ENCODE measurements at places on chromosomes 16 and 17.

DNA sequence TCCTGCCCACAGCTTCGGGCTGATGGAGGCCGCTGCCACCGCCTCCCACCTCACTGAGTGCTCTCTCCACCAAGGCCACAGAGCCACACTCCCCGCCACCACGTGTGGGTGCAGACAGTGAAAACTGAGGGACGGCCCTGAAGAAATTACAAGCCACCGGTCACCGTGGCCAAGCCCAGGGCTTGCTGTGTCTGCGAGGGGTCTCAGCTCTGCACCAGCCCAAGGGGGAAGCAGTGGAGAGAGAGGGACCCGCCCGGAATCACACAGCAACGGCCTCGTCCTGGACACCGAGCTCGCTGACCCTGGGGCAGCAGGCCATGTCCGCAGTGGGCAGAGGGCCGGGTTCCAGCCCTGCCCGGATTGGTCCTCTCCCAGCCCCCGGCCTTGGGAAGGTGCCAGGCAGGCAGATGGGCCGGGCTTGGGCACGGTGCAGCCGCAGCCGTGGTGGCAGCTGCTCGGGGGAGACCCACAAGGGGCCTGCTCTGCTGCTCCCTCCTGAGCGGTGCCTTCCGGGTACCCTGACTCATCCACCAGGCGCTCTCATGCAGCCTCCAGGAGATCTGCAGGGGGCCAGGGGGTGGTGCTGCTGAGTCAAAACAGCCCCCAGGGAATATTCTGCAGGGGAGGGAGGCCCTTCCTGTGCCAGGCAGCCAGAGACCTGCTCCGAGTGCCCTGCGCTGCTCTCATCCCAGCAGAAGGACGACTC lies 52.0 kb downstream of the CBFA2T3 start:
- DNase-seq: peak; percentile 77

GRCh38 chr16:84788920-84789391 lies 30.8 kb upstream of the CRISPLD2 start:
- no peak for DNase-seq

- no peak for DNase-seq
Measured at GRCh38 chr16:11361701-11362451, 16.6 kb downstream of the RMI2 start.

DNA sequence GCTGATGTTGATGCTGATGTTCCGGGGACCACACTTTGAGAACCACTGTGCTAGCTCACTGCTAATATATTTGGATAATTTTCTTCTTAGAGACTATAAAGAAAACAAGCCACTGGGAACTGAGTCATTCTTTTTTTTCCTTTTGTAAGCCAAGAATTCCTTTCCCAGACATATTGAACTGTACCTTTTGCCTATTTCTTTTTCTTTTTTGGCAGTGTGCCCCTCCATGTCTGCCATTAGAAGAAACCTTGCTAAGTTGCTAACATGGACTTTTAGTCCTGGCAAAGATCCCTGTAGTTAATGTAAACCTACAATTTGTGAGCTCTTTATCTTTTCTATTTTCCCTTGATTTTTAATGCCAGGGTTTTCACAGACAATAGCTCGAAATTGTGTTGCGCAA lies 17.3 kb upstream of the ERCC4 start:
- DNase-seq: peak; percentile 37

DNA sequence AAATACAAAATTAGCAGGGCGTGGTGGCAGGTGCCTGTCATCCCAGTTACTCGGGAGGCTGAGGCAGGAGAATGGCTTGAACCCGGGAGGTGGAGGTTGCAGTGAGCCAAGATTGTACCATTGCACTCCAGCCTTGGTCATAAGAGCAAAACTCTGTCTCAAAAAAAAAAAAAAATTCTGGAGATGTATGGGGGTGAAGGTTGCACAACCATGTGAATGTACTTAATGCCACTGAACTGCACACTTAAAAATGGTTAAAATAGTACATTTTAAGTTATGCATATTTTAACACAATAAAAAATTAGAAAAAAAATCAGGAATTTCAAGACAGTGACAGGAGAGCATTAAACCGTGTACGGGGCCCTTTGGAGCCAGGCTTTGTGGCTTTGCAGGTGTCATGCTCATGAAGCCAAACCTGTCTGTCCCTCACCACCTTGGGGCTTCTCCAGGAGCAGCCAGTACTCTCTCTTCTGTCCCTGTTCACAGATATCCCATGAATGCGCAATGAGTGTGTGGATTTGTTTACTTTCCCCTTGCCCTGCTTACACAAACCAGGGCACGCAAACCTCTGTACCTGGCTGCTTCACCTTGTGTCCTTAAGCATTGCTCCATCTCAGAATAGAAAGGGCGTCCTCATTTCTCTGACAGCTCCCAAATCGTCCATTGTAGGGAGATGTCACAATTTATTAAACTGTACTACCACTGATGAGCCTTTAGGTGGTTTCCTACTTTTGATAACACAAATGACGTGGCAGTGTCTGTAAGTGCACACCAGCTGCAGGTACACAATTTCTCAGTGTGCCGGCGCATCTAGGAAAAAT lies 58.2 kb upstream of the CBX4 start:
- no peak for DNase-seq

DNA sequence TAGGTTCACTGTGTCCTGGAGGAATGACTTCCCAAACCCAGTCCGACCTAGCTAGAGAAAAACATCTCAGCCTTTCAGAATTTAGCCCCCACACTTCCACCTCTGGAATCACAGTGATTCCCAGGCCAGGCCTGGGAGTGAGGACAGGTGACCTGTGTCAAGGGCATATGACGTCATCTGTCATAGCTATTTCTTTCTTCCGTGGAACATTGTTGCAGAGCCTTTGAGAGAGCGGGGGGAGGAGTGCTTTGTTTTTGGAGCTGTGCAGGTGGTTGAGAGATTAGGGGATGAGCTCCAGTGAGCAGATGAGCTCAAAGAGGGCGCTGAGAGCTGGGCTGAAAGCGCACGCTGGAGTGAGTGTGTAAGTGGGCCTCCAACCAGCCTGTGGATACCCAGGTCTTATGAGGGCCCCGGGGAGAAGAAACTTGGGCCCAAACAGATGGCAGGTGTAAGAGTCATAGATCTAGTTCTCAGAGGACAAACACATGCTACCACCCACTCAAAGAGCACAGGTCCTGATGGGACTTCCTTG lies 344.8 kb downstream of the SNX29 start:
- no peak for DNase-seq

DNA sequence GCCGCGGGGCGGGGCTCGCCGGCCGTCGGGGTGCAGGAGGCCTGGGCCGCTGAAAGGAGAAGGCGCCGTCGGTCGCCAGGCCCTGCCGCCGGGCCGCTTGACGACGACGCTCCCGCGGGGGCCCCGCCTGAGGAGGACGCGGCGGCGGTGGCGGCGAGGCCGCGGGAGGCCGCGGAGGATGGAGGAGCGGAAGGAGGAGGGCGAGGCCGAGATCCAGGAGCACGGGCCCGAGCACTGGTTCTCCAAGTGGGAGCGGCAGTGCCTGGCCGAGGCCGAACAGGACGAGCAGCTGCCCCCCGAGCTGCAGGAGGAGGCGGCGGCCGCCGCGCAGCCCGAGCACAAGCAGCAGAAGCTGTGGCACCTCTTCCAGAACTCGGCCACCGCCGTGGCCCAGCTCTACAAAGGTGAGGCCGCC lies 430 bp downstream of the HAPSTR1 start:
- peak; percentile 44 for DNase-seq

DNA sequence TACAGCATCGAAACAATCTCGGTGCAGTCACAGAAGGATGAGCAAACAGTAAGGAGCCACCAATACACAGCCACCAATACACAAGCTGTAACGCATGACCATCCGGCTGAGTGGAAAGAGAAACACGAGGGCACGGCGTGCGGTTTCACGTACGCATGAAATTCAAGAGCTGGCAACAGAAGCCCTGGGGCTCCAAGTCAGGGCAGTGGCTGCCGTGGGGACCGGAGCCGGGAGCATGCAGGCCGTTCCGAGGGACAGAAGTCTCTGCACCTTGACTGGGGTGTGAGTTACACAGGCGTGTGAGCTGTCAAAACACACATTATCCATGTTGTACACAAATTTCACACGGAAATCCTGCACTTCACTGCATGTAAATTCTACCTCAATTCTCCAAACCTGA lies 50.6 kb upstream of the METRNL start:
- DNase-seq: no peak

DNA sequence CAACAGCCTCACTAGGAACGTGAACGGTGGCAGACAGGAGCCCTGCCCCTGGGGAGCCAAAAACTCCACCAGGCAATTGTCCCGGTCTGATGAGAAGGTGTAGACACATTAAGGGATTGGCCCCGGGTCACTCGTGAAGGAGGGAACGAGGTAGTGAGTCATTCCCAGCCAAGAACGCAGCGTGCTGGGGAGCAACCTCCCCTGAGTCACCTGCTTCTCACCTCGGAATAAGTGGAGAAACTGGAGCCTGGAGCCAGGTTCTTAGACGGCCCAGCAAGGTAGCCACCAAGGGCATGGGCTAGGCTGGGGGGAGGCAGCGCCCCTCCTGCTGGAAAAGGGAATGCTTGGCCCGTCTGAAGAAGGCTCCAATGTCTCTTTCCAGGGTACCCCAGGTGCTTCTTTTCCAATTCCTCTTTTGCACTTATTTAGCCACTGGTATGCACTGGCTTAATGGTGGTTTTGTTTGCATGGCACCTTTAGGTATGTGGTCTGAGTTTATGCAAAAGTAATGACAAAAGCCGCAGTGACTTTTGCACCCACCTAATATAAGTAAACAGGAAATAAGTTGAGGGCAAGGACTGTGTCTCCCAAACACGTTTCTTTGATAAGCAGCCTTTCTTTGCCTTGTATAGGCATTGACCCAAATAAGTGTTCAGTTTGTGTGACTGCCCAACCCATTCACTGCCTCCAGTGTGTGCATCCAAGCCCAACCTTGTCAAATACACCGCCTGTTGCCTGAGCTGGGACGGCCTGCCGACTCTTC lies 1.8 kb upstream of the HELZ start:
- peak; percentile 79 for DNase-seq

- DNase-seq: no peak
Measured at GRCh38 chr16:50917950-50918703, 176.2 kb downstream of the CYLD start.

DNA sequence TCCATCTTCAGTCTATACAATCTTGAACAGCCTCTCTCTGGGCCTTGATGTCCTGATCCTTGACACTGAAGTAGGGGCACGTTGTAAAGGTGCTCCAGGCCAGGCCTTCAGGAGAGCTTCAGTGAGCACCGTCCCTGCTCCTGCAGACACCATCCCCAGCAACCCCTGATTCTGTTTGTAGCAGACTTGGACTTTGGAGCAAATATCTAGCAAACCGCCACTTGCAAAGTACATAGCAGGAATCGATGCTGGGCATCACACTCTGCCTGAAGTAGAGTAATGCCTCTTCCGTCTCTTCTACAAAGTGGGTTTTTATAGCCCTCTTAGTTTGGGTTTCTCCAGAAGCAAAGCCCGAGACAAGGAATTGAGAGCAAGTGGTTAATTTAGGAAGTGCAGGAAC lies 169.1 kb downstream of the SALL1 start:
- DNase-seq: no peak

GRCh38 chr16:60989592-60989991 lies 1046.6 kb downstream of the CDH8 start:
- DNase-seq: no peak

GRCh38 chr17:10613775-10614513 lies 43.2 kb downstream of the MYH3 start:
- DNase-seq: no peak

DNA sequence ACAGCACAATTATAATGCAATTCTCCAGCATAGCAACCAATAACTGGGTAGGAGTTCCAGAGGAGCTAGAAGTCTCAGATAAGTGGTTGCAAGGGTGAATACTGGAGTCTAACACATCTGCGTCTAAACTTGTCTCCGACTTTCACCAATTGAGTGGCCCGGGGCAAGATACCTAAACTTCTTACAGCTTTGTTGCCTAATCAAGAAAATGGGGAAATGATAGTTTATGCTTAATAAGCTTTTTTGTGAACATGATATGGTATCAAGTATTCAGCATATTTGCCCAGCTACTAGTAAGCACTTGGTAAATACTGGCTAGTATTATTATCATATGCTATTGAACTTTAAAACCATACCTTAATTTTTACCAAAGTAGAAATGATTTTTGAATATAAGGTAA lies 183.5 kb downstream of the KCNJ2 start:
- no peak for DNase-seq

DNA sequence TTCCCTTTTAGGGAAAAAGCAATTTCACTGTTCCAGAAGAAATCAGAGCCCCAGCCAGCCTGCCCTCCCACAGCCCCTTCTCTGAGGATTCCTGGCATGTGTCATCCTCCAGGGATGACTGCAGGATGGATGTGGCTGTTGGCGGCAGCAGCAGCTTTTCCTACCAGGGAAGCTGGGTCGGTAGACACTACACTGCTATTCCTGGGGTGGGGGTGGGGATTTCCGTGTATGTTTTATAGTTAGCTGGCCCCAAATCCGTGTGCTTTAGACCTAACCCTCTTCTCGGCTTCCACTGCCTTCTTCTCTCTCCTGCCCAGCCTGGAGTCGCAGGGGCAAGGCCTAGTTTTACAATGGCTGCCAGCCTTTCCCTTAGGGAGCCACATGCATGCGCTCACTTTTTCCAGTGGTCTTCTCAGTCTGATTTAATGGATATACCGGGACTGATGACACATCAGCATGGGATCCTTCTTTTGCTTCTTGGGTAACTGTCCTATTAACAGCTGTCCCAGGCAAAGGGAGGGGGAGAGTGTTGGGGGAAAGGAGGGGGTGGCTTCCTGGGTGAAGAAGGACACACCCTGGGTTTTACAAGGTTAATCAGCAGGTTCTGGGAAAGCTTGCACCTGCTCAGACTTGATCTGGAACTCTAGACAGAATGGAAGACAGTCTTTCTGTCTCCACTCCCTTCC lies 2.7 kb upstream of the NFE2L1 start:
- DNase-seq: peak; percentile 72

GRCh38 chr17:71936977-71937376 lies 183.8 kb upstream of the SOX9 start:
- no peak for DNase-seq

- peak; percentile 27 for DNase-seq
Measured at GRCh38 chr16:87201052-87201451, 116.1 kb downstream of the C16orf95 start.

DNA sequence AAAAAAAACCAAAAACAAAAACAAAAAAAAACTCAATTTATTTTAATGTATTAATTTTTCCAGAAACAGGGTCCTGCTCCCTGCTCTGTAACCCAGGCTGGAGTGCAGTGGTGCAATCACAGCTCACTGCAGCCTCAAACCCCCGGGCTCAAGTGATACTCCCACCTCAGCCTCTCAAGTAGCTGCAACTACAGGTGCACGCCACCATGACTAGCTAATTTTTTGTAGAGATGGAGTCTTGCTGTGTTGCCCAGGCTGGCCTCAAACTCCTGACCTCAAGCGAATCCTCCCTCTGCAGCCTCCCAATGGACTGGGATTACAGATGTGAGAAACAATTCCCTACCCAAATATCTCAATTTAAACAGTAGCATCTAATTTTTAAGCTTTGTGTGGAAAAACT lies 25.2 kb upstream of the EMP2 start:
- DNase-seq: no peak

GRCh38 chr16:2710711-2711231 lies 9.3 kb downstream of the PRSS27 start:
- DNase-seq: no peak

GRCh38 chr16:81293909-81294802 lies 20.6 kb upstream of the GAN start:
- DNase-seq: no peak
